ENCODE measurements at places on chromosomes 6 and 20.

DNA sequence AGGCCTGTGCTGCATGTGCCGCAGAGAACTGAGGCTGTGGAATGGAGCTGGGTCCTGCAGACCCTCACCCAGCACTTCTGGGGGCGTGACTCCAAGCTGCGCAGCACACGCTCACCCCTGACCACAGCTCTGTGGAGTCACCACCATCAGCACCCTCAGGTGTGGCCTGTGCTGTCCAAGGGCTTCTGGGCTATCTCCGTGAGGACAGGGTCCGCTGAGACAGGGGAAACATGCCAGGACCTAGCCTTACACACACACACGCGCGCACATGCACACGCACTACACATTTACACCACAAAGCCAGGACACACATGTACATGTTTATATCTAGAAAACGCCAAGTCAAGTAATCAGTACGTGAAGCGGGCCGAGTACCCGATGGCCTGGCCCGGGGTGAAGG, 26.8 kb upstream of the TCFL5 start:
- no peak for DNase-seq

DNA sequence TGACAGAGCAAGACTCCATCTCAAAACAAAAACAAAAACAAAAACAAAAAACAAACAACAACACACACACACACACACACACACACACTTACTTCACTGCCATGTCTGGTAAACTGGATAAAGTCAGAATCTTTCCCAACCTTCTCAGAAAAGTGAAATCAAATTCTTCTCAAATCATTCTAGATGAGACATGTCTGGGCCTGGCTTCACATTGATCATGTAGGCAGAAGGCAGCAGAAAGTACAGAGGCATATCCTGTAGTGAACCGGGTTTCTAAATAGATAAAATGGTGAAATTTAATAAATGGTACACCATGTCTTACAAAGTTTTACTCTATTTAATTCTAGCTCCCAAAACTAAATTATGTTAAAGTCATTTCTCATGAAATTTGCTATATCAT, 14.9 kb upstream of the MRS2 start:
- no peak for DNase-seq

GRCh38 chr6:75368151-75368779, 83.7 kb upstream of the TMEM30A start:
- no peak for DNase-seq

DNA sequence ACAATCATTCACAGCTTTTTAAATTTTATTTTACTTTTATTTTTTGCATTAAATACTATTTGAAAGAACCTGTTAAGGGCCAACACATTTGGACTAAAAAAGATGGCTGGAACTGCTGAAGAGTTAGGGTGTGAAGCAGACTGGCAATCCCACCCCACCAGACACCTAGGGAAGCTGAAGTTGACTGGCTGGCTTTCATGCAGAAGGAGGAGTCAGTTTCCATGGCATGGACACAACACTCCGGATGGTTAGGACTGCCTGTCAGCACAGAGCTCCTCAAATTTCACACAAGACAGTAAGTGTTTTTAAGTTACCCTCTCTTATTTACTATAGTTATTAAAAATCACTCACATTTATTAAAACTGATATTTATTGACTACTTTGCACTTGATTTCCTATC, at the start of gene ANKRD66:
Gene ANKRD66 (plus strand): TSS at position 238 of the 400 bp plus-strand sequence. CDS start 5,016 bp downstream, outside the sequence.
- DNase-seq, result no peak

- DNase-seq, result peak; percentile 29
These were observed 131.4 kb upstream of the TRAF3IP2 start for GRCh38 chr6:111737065-111737521.
